AG09309 (cell line): ENCODE measurements at places on chromosomes 5 and 9.

DNA sequence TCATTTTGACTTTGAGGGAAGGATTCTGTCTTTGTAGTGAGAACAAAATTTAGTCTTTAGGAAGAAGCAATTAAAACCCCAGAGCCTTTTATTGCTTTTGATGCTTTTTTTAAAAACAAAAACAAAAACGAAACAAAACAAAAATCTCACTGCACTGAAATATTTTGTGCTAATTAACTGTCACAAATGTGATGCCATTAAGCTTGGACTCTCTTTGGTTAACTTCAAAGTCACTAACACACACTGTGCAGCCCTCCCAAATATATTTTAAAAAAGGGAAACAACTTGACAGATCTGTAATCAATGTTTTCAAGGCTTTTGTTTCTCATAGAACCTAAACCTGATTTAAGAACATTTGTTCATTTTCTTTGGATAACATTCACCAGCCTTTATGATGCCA is 290.7 kb downstream of the MAST4 start:
- DNase-seq: no peak

- no peak for DNase-seq
Measured at GRCh38 chr5:176818391-176819098, 8.2 kb downstream of the UNC5A start.

GRCh38 chr9:108537756-108538155 is 318.0 kb downstream of the ACTL7B start:
- DNase-seq: no peak

GRCh38 chr5:135706474-135706873 is 127.7 kb upstream of the CXCL14 start:
- DNase-seq: no peak

GRCh38 chr9:136964171-136964689 is 12.2 kb downstream of the LCN12 start:
- DNase-seq: no peak

DNA sequence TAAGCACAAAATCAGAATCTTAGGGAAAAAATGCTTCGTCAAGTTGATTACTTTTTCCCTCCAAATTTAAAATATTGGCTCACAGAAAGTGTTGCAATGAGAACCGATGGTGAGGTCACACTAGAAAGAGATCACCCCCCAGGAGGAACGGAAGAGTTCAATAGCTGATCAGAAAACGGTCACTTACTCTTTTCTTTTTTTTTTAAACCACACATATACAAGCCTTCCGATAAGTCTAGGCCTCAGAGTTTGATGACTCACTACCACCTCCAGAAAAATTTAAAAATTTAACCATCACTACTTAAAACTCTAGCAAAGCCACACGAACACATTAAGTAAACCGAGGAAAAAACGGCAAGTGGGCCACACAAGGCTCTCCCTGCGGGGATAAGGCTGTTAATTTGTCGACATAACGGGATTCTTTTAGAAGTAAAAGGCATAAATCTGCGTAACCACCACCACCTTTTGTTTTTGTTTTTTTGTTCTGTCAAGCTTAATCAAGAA is 1.2 kb downstream of the SURF4 start:
- DNase-seq: peak; percentile 28

- DNase-seq: no peak
Measured at GRCh38 chr5:6713274-6714225, at the start of gene TENT4A. TSS of gene TENT4A (plus strand) at chr5:6713432. CDS start at chr5:6713984, 552 bp downstream.

DNA sequence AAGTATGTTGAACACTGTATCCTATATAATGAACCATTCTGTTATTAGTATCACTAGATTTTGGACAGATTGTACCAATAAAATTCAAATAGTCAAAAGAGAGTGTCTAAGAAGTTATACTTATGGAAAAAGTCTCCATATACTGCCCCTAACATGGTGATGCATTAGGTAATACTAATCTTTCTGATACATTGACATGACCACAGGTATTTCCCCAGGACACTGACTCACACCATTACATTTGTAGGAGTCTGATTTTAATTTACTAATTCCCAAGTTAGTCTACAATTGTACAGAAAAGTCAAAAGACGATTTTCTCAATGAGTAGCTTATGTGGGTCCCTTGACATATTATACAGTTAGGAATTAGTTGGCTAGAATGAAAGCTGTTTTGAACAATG is 593.8 kb downstream of the ISL1 start:
- DNase-seq: no peak

DNA sequence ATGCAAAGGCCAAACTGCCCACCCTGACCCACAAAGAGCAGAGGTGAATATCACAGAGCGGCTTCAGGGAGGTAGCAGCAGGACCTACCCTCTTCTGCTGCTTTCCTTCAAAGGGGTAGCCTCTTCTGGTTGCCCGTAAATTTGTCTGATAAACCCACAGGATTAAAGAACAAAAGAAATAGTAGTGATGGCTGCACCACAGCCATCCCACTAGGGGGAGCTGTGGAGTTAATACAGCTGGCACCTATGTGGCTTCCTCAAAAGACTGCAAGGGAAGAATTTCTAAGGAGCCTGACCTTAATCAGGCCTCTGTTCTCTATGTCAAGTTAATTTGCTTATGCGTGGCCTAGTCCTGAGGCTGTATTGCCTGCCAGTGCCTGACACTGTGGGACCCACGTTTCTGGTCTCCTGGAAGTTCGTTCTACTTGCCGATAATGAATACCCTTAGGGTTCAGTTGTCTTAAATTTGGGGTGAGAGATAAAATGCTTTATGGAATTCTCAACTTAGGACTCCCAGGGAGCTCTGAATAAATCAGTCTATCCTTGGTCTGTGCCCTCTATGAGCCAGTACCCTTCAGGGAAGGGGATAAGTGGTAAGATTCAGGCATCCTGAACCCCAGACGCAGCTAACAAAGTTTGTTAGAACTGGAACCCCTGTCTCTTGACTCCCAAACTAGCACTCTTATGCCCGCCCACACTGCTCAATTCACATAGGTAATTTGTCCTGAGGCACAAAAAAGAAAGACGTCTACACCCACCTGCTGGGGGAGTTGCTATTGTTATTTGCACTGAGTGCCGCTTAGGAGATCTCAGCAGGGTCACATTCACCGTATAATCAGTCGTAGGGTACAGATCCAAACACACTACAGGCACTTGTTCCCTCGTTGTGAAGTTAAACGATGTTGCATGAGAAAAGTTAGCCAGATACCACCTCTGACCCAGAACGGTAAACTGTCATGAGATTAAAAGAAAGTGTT is 77.1 kb downstream of the SUSD1 start:
- no peak for DNase-seq

GRCh38 chr5:171299228-171299627 is 9.8 kb upstream of the TLX3 start:
- no peak for DNase-seq

DNA sequence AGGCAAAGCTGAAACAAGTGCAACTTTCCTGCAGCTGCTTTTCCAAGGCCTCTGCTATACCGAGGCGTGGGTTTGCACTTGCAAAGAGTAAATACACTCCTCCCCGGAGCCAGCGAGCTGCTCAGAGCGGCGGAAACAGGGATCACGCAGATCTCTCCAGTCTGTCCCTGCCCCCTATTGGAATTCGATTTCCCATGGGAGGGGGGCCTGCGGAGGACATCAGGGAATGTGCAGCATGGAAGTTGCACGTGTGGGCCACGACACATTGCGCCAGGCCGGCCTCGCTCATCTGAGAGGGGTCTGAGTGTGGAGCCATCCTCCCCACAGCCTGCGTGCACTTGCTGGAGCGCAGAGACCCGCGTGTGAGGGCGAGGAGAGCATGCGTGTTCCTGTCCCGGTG is 104.3 kb upstream of the PHYKPL start:
- no peak for DNase-seq

DNA sequence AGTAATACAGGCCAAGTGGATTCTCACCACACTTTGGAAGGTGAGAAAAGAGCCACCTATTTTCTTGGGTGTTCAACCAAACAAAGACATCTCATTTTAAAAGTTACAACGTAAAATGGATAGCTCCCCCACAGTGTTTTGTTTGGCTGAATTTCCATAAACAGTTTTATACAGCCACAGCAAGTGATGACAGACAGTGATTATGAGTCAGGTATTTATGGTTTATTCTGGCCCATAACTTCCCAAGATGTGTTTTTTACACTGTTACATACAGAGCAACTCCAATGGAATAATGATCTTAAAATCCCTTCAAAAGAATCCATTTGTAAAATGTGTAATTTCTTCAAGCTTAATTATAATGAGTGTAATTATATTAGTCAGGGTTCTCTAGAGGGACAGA is 421.3 kb downstream of the TLE1 start:
- DNase-seq: no peak

DNA sequence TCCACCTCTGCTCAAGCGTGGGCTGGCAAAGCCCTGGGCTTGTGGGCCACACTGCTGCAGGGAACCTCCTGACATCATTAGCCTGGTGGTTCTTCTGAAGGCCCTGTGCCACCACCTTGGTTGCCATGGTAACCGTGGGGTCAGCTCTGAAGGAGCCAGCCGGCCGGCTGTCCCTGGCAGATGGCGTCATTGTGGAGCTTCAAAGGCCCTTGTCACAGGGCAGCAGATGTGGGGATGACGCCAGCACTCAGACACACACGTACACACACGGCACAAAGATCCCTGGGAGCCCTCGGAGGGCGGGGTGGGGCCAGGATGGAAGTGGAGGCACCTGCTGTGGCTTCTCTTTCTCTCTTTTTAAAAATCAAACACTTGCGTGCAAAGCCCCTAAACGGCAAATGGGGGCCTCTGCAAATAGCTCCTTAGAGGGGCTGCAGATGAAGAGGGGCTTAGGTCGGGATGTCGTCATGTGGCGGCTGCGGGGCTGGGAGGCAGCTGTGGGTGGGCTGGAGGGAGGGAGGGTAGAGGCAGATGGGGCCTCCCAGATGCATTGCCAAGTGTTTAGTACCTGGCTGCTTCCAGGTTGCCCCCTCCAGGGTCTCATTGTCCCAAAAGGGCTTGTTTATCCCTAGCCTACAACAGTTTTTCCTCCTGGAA is 19.5 kb upstream of the RPL26L1 start:
- no peak for DNase-seq

GRCh38 chr9:36896296-36896695 is 137.8 kb downstream of the PAX5 start:
- DNase-seq: no peak

- no peak for DNase-seq
Measured at GRCh38 chr9:71752928-71753327, 15.4 kb downstream of the CEMIP2 start.

- DNase-seq: no peak
Measured at GRCh38 chr5:144698484-144698883, 527.8 kb downstream of the KCTD16 start.

- no peak for DNase-seq
Measured at GRCh38 chr5:116152169-116152568, 67.3 kb downstream of the COMMD10 start.

- DNase-seq: no peak
Measured at GRCh38 chr9:82621447-82621846, 441.5 kb downstream of the RASEF start.

- no peak for DNase-seq
Measured at GRCh38 chr5:38827525-38827924, 18.3 kb upstream of the OSMR start.

- no peak for DNase-seq
Measured at GRCh38 chr9:15299374-15299939, 7.6 kb downstream of the TTC39B start.
